Activated CD8-positive, alpha-beta T cell treated with anti-CD3 and anti-CD28 coated beads, Interleukin-2, amount 10 ng/mL, durations not matched to agents 7 days and 5 days (primary cell): ENCODE measurements at places on chromosomes 5 and 9. TPM values are rescaled to one million over a fixed set of nuclear protein-coding genes. Genes with fewer than 3 reads are reported as not detected.
A peak's percentile ranks its signal among the peaks of the same experiment; 100 is the strongest.

DNA sequence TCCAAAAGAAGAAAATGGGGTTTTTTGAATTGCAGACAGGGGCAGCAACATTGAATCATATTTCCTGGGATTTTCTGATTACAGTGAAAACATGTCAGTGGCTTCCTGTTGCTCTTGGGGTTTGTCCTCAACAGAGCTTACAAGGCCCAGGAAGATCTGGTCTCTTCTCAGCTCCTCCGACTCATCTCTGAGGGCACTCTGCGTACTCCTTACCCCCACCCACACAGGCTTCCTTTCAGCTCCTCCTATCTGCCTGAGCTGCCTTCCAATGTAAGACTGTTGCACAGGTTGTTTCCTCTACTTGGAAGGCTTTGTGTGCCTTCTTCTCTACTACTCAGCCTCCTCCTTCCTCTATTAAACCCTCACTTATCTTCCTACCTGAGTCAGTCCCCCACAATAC is 245.1 kb upstream of the MEF2C start:
- no peak overlapping the region for H3K4me3 ChIP-seq
- no peak for DNase-seq
- H3K27ac ChIP-seq = no peak overlapping the region
- H3K4me1 ChIP-seq = no peaks in the 10 kb centered on the region

DNA sequence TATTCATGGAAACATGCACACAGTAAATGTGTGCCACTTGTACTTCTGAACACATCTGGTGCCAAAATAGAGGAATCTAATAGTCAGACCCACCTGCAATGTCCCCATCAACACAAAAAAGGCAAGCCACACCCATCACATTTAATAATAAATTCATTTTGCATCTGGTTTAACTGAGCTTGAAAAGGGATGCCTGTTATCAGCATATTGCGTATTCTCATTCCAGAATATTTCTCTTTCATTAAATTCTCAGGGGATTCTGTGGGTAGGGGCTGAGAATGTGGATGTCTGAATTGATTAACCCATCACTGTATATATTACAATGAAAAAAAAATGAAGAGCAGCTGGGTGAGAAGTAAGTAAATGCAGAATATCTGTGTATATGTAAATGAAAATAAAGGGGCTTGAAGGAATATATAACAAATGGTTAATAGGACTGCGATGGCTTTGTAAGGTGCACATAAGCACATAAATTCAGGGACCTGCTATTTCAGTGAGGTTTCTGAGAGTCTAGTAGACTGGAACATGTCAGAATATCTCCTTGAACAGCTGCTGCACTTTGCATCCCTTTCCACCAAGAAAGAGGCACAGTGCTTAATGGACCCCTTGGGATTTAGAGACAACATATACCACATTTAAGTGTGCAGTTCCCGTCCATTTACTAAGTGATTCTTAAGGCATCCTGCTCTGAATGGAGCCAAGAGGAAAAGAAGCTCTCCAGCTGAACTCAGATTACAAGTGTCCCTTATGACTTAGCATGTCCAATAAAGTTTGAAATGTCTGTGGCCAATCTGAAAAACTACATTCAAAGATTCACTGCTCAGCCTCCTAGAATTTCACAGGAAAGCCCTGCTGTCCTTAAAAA is 104.1 kb upstream of the NIPBL start:
- no peaks in the 10 kb centered on the region for H3K36me3 ChIP-seq
- peaks cover 15% of the 10 kb centered on the region for H3K27me3 ChIP-seq
- DNase-seq = no peak
- no peaks in the 10 kb centered on the region for H3K4me1 ChIP-seq

- no peak overlapping the region for H3K27ac ChIP-seq
- H3K27me3 ChIP-seq = no peaks in the 10 kb centered on the region
- no peak for DNase-seq
- peaks cover 2% of the 10 kb centered on the region for H3K4me1 ChIP-seq
- no peak overlapping the region for H3K4me3 ChIP-seq
- H3K36me3 ChIP-seq = no peaks in the 10 kb centered on the region
Observed at GRCh38 chr5:61449804-61450492, 117.9 kb downstream of the ZSWIM6 start.

DNA sequence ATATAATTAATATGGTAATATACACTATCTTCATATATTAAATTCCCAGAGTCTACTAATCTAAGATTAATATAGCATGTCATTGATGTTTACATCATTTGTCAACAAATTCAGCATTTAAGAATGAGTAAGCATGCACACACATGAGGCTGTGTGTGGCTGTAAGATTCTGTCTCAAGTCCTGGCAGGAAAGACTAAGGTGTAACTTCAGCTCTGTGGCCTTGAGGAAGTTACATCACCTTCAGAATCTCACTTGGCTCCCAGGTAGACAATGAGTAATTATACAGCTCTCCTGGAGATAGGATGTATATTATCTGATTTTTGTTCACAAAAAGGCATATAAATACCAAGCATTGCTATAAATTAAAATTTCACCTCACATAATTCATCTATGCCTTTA is 119.4 kb upstream of the IQGAP2 start:
- H3K27me3 ChIP-seq = peaks cover 2% of the 10 kb centered on the region
- H3K36me3 ChIP-seq = no peaks in the 10 kb centered on the region
- H3K4me3 ChIP-seq = no peak overlapping the region
- DNase-seq = no peak
- H3K4me1 ChIP-seq = peaks cover 5% of the 10 kb centered on the region
- no peak overlapping the region for H3K27ac ChIP-seq

DNA sequence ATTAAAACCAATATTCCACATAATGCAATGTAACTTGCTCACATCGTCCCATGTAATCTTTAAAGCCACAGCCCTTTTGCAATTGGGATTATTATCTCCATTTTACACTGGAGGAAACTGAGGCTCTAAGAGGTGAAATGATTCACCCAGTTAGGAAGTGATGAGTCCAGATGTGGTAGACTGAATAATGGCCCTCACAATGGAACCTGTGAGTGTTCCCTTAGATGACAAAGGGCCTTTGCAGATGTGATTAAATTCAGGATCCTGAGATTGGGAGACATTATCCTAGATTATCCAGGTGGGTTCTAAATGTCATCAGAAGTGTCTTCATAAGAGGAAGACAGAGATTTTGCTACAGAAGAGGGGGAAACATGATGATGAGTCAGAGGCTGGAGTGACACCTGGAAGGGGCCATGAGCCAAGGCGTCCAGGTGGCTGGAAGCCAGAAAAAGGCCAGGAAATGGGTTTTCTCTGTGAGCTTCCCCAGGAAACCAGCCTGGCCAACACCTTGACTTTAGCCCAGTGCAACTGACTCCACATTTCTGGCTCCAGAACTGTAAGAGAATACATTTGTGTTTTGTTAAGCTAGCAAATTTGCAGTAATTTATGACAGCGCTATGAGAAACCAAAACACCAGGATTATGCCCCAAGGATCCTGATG is 139.1 kb downstream of the KCNIP1 start:
- no peak for DNase-seq
- H3K27me3 ChIP-seq = peaks cover 14% of the 10 kb centered on the region
- no peak overlapping the region for H3K27ac ChIP-seq
- H3K4me3 ChIP-seq = no peak overlapping the region
- no peaks in the 10 kb centered on the region for H3K4me1 ChIP-seq
- no peaks in the 10 kb centered on the region for H3K36me3 ChIP-seq

DNA sequence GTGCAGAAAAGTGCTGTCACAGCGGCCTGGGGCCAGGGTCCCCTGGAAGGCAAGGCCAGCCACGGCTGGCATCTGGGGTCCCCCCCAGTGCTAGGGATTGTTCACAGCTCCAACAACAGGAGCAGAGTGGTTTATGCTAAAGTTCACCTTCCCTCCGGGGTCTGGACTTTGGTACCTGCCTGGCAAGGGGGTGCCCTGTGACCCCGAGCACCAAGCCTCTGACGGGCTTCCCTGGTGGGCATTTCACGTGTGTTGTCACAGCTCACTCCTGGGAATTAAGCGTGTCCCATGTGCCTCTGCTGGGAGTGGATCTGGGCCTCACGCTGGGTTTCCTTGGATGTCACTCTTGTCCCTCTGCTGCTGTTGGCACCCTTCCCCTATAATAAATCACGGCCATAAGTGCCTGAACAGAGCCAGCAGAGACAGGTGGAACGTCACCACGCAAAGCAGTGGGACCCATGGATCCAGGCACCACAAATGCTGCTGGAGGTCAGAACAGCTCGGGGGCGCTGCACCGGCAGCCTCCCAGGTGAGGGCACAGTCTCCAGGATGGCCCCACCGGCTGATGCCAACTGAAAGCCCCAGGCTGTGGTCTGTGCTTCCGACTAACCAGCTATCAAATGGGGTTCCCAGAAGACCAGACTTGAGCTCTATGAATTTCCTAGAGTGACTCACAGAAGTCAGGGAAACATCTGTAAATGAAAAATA is 17.8 kb upstream of the ZDHHC11 start:
- H3K4me1 ChIP-seq = no peaks in the 10 kb centered on the region
- H3K27ac ChIP-seq = no peak overlapping the region
- H3K27me3 ChIP-seq = no peaks in the 10 kb centered on the region

DNA sequence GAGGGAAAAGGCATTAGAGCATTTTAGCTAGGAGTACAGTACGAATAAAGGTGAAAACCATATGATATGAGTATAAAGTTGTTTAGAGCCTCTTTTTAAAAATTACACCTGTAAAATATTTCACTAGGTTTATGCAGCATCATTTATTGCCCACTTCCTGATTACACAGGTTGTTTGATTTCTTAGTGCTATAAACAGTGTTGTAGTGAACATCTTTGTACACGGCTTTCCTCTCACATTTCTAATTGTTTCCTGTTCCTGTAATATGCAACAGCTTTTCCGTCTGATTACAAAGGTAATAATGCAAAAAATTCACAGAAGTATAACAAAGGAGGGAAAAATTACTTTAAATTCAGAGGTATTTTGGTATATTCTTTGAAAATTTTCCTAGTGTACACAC is 13.0 kb downstream of the STOM start:
- DNase-seq = no peak
- peak overlapping the region; percentile 31 for H3K4me3 ChIP-seq
- peak overlapping the region; percentile 41 for H3K27ac ChIP-seq
- H3K27me3 ChIP-seq = no peaks in the 10 kb centered on the region

- H3K27me3 ChIP-seq = peaks cover 5% of the 10 kb centered on the region
- H3K27ac ChIP-seq = no peak overlapping the region
- no peaks in the 10 kb centered on the region for H3K4me1 ChIP-seq
- no peak overlapping the region for H3K4me3 ChIP-seq
Observed at GRCh38 chr9:127598839-127599549, 13.1 kb upstream of the STXBP1 start.

- no peak overlapping the region for H3K4me3 ChIP-seq
- H3K36me3 ChIP-seq = no peaks in the 10 kb centered on the region
- no peaks in the 10 kb centered on the region for H3K27me3 ChIP-seq
- no peak for DNase-seq
Observed at GRCh38 chr5:122183098-122183787, 53.9 kb downstream of the ZNF474 start.

GRCh38 chr9:135614821-135615665 is 24.3 kb downstream of the GLT6D1 start:
- H3K36me3 ChIP-seq = no peaks in the 10 kb centered on the region
- H3K27me3 ChIP-seq = no peaks in the 10 kb centered on the region
- DNase-seq = no peak

- no peak for DNase-seq
- no peak overlapping the region for H3K4me3 ChIP-seq
- H3K4me1 ChIP-seq = peaks cover 30% of the 10 kb centered on the region
- no peaks in the 10 kb centered on the region for H3K27me3 ChIP-seq
Observed at GRCh38 chr5:35924122-35924949, 14.1 kb downstream of the CAPSL start.

GRCh38 chr5:137115152-137115551 is 384.0 kb downstream of the SPOCK1 start:
- H3K4me3 ChIP-seq = no peak overlapping the region
- H3K4me1 ChIP-seq = peaks cover 4% of the 10 kb centered on the region
- H3K36me3 ChIP-seq = no peaks in the 10 kb centered on the region
- H3K27me3 ChIP-seq = no peaks in the 10 kb centered on the region

DNA sequence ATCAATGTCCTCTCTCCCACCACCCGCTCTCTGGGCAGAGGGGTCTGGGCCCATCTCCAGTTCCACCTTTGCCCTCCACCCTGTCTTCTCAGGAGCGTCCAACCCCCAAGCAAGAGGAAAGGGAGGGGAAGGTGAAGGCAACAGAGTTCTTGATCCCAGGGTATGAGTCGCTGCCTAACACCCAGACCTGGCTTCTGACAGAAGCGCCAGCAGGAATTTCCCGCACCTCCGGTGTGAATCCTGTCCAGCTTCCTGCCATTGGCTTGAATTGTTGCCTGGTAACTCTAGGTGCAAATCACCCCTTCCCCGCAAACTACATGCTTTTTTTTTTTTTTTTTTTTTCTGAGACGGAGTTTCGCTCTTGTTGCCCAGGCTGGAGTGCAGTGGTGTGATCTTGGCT is 84.2 kb upstream of the IER5L start:
- no peaks in the 10 kb centered on the region for H3K36me3 ChIP-seq
- H3K27me3 ChIP-seq = peaks cover 23% of the 10 kb centered on the region
- peaks cover 22% of the 10 kb centered on the region for H3K4me1 ChIP-seq
- H3K27ac ChIP-seq = no peak overlapping the region
- no peak overlapping the region for H3K4me3 ChIP-seq
- DNase-seq = no peak

DNA sequence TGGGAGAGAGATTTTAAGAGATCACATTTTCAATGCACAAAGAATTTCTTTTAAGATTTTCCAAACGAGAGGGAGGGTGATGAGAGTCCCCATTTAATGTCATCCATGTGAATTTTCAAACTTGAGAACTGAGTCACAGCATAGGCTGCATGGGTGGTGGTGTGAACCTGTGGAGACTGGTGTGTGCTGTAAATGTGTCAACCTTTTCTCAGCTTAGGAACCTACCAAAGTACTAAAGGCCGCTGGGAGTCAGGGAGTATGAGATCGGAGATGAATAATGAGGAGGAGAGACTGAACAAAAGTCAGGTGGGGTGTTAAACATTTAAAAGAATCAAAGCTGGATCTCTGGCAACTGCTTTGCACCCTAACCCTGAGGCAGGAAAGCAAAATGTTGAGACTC is 7.5 kb downstream of the ALDH1A1 start:
- H3K36me3 ChIP-seq = no peaks in the 10 kb centered on the region
- H3K27ac ChIP-seq = no peak overlapping the region
- H3K4me1 ChIP-seq = no peaks in the 10 kb centered on the region
- H3K27me3 ChIP-seq = peaks cover 15% of the 10 kb centered on the region
- DNase-seq = no peak

- H3K36me3 ChIP-seq = peaks cover 44% of the 10 kb centered on the region
- H3K27ac ChIP-seq = peak overlapping the region; percentile 90
- peak overlapping the region; percentile 86 for H3K4me3 ChIP-seq
- no peaks in the 10 kb centered on the region for H3K27me3 ChIP-seq
- peaks cover 56% of the 10 kb centered on the region for H3K4me1 ChIP-seq
Observed at GRCh38 chr9:133355881-133356357, 368 bp downstream of the SURF1 start.

Gene HACD4
- 13.3 TPM for total RNA-seq

Gene CEL
- 2.4 TPM for total RNA-seq

Gene CEMIP2
- 46.5 TPM for total RNA-seq

Gene ZNF454
- not detected for total RNA-seq

Gene PKD2L2
- not detected for total RNA-seq

Gene SPATA31D1
- total RNA-seq = not detected

Gene C5orf34
- 10.3 TPM for total RNA-seq

Gene HTR1A
- not detected for total RNA-seq

Gene SEMA5A
- total RNA-seq = not detected

Gene FGF1
- total RNA-seq = not detected
